ENCODE measurements at places on chromosomes 11 and 22. TPM values are rescaled to one million over a fixed set of nuclear protein-coding genes. Genes with fewer than 3 reads are reported as not detected.

The KRTAP5-11 gene
- total RNA-seq, result not detected

The PDGFB gene
- 17.1 TPM for total RNA-seq

The CCDC73 gene
- total RNA-seq, result not detected

GRCh38 chr11:22920939-22921565 lies 60.8 kb upstream of the CCDC179 start:
- DNase-seq, result peak; percentile 26

- peak; percentile 81 for DNase-seq
Measured at GRCh38 chr11:14413307-14414069, 54.5 kb upstream of the RRAS2 start.

DNA sequence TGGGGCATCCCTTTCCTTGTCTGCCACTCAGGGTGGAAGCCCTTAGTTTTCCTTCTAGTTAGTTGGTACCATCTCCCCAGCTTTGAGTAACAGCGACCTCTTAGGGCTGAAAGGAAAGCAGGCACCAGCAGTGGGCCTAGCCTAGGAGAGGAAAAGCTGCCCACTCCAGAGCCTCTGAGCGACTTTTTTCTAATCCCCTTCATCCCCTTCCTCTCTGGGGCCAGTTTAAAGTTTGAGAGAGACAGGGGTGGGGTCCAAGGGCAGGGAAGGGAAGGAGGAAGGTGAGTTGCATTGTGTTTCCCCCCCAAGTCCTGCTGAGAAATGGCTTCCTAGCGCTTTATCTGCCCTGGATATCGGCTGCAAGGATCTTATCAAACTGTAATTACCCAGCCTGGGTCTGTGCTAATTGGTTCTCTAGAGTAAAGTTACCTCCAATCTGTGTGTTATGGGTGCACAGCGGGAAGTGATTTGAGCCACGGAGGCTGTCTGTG lies 573.9 kb upstream of the CADM1 start:
- no peak for DNase-seq

DNA sequence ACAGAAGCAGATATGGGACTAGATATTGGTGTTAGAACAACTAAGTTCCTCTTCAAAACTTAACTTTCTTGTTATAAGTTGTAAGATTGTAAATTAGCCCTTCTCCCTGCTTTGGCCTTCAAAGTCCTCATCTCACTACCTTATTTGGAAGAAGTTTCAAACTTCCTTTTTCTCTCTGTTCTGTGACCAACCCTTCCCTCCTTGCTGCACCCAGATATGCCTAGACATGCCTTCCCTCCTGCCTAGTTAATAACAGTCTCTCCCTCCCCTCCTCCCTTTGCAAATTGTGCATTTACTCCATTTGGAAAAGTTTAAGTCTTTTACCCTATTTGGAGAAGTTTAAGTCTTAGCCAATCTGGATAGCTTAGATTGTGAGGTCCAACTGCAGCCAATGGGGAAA lies 4.9 kb downstream of the OR52K2 start:
- DNase-seq, result no peak

The TRIM51 gene
- not detected for total RNA-seq

The OR2AT4 gene
- not detected for total RNA-seq

Data from G401 (cell line).